Effector memory CD4-positive, alpha-beta T cell (primary cell): ENCODE measurements at places on chromosomes 5 and 9.

- DNase-seq: no peak
These were observed 33.5 kb downstream of the KCNMB1 start for GRCh38 chr5:170355601-170356098.

GRCh38 chr9:93662016-93662638 lies 85.7 kb downstream of the PHF2 start:
- DNase-seq: no peak

GRCh38 chr9:77511525-77511924 lies 136.6 kb downstream of the GNA14 start:
- no peak for DNase-seq

DNA sequence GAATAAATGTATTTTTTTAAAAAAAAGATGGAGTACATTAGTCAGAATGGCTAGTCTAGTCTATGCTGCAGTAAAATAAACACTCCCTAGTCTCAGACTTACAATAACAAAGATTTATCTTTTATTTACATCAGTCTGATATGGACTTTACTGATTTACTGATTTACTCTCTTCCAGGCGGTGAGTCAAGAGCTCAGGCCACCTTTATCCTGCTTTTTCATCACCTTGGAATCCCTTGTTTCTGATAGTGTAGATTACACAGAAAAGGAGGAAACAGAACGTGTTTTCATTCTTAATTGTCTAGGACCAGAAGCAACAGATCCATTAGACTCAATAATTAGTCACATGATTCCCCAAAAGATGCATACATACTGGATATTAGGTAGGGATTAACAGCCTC lies 290.1 kb upstream of the TRPC7 start:
- DNase-seq: no peak

DNA sequence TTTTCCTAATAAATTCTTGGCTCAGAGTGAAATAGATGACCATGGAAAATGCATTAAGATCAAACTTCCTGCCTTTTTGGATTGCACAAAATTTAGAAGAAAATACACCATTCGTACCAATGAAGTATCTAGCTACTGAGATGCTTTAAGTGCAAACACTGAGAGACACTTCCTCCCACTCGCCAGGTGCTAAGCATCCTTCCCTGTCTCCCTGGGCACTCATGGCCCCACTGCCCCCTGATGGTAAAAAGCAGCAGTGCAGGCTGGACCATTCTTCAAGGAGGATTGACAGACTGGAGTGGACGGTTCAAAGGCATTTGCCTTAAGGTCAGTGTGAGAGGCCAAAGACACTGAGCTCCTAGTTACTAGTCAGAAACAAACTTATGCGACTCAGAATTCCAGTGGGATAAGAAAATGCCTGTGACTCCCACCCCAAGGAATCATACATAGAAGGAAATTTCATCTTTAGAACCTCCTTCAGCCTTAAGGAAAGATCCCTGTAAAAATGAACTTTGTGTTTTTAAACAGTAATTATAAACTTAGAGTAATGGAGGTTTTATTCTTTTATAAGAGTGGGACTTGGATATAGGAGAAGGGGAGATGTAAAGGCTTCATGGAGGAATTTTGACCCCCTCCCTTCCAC lies 86.0 kb upstream of the SLC30A5 start:
- DNase-seq: peak; percentile 16

- no peak for DNase-seq
These were observed 7.9 kb downstream of the FLT4 start for GRCh38 chr5:180641566-180641900.

GRCh38 chr5:151072630-151073025 lies 8.2 kb downstream of the TNIP1 start:
- no peak for DNase-seq

DNA sequence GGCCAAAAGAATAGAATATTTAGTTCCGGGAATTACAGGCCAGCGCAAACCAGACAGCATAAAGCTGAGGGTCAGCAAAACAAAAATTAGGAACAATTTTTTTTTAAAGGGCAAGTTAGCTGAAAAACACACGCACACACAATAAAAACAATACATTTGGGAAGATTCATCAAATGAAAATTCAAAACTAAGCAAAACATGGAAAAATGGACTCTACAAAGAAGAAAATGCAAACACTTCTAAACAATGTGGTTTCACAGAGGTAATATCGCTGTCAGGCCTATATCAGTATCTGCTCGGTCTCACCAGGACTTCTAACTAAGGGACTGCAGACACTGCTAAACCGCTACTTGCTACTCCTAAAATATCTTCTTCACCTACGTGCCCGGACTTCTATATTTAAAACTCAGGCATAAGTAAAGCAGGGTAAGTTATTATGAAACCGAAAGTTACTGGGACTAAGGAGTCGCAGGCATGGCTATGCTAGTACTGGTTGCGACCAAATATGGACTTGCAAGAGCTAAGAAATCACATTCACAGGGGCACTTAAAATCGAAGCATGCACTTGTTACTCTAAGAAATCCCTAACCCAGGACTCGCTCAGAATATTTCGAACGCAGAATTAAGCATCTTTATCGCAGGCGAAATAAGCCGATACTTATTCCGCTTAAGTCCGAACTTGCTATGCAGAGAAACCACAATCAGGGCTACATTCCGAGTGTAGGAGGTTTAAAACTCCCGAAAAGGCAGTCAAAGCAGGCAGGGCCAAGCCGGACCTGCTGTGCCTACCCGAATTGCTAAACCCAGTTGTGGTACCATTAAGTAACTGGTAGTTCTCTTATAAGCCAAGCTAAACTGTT lies 2.3 kb downstream of the ANXA2R start:
- DNase-seq: peak; percentile 33

GRCh38 chr9:87063246-87063645 lies 115.9 kb upstream of the GAS1 start:
- no peak for DNase-seq

DNA sequence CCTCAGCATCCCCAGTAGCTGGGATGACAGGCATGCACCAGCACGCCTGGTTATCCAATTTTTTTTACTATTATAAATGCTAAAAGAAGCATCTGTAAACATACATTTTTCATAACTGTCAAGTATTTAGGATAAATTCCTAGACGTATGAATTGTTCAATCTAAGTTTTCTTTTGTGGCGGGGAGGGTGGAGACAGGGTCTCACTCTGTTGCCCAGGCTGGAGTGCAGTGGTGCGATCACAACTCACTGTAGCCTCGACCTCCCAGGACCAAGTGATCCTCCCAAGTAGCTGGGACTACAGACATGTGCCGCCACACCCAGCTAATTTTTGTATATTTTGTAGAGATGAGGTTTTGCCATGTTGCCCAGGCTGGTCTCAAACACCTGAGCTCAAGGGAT lies 52.2 kb downstream of the NR6A1 start:
- DNase-seq: no peak

DNA sequence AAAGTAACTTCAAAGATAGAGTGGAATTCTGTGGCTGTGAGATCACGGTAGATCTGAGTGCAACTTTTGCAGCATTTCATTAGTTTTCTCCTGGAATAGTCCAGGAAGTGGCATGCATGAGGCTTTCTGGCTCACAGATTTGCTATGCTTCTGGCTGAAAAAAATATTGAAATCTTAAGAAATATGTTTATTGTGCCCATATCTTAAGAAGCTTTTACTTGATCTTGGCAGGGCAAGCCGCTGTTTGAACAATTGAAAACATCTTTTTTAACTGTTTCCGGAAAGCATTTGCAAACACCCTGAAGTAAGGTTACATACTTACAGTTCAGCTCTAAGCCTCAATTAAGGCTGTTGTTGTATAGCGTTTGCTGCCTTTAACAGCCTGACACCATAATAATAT lies 135.7 kb upstream of the GDNF start:
- no peak for DNase-seq

DNA sequence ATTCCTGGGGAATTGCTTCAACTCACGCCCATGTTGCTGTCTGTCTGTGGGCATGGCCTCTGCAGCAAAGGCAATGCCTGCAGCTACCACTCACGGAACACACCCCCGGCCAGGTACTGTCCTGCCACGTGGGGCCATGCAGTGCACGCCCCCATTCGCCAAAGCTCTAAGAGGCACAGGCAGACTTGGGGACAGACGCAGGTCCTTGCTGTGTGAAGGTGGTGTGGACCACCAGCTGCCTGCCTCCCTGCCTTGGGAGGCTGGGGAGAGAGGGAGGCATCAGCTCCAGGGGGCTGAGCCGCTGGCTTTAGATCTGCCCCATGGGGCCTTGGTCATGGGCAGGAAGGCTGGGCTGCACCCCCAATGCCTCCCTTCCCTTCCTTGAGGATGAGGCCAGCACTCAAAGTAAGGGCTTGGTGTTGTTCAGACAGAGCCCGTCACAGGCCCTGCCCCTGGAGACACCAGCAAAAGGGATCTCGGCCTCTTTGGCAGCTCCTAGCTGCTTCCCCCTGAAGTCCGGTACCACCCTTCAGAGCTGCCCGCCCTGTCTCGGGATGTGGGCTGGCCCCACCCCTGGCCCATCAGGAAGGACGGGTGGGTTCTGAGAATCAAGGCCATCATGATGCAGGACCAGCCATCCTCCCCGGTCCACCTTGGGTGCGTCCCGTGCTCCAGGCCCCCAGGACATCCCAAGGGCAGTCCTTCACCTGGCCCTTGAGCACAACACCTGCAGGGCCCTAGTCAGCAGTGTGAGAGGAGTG lies 2.3 kb downstream of the GRIN1 start:
- DNase-seq: no peak

GRCh38 chr9:79384501-79384900 lies 187.3 kb upstream of the TLE4 start:
- DNase-seq: no peak

DNA sequence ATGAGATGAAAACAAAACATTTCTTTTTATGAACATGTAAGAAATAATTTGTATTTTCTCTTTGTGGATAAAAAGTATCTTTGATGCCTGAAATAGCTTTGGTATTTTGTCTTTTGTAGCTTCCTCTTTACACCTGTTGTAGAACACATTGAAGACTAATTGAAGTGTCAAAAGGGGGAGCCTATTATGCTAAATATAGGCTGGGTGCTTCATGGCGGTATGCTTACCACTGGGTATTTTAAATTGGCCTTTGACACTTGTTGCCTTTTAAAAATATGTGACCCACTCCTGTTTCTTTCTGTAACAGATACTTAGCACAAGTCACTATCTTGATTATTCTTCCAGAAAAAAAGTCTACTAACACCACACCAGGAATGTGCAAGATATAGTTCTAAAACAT lies 226.4 kb downstream of the KIAA0825 start:
- DNase-seq: no peak

DNA sequence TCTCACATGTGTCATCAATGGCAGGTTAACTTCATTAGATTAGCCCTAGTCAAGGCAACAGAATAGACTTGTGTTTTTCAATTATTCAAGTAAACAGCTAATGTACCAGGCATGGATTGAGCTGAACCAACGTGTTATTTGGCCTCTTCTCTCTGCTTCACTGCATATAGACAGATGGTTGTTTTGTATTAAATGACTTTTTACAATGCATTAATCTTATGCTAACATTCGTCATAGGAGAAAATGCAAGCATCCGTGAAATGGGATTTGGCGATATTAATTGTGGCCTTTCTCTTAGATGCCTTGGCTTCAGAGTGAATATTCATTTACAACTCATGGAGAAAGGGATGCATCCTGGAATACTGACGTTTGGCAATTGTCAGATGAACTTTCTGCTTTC lies 208.0 kb downstream of the KCTD16 start:
- no peak for DNase-seq

DNA sequence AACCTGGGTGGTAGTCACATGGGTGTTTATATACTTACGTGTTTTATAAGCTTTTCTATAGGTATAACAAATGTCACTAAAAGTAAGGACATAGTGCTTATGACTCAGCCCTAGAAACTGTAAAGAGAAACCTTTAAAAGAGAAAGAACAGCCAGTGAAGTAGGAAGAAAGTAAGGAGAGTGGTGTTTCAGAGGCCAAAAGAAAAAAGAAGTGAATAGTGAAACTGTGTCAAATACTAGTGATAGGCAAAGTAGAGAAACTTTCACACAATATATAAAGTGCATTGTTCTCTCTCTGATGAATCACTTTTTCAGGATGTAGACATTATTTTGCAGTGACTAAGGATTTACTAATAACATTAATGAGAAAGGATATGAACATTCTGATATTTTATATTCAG lies 74.2 kb upstream of the SUSD1 start:
- DNase-seq: no peak

- DNase-seq: no peak
These were observed 455.9 kb upstream of the ZNF608 start for GRCh38 chr5:125202353-125202752.

DNA sequence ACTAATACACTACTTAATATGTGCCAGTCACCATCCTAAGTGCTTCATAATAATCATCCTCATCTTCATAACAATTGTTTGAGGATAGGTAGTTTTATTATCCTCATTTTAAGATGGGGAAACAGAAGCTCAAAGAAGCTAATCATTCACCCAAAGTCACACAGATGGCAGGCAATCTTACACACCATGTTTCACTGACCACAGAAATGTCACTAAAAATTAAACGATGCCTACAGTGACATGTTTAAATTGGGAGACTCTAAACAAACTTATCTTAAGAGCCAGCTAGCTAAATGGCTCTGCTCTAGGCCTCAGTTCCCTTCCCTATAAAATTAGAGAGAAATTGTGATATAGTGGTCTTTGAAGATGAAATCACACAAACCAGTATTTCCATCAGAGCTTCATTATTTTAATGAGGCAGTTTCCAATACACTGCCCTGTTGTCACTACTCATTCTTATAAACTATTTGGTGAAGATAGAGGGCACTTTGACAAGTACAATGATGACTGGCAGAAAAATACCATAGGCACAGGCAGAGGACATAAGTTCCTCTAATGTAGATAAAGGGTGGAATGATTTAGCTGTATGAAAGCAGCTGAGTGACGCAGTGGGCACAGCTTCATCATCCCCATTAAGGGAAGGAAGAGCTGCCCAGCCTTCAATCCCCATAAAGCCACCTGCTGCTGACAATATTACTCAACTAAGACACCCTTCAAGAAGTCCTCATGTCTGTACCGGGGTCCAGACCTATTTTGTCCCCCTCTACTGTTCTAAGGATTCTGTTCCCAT lies 224.1 kb downstream of the ACTL7B start:
- no peak for DNase-seq

DNA sequence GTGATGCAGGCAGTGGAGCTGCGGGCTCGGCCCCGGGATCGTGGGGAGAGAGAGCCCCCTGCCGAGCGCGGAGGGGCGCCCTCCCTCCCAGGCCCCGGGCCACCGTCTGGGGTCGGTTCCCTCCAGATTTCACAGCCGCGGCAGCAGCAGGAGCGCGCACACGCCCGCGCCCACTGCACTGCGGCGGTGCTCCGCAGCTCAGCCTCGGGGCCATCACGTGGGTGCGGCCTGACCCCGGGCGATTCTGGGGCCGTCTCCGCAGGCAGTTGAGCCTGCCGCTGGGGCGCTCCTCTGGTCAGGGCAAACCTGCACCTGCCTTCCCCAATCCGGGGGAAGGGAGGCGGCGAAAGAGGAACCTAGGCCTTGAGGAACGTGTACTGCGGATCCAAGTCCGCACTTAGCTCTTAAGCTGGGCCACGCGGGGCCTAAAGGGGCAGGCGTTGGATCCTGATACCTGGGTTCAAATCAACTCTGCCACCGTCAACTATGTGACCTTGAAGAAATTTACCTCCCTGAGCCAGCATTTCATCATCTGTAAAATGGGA lies 9.4 kb upstream of the DELE1 start:
- DNase-seq: no peak
